ENCODE measurements at places on chromosomes 7 and 10.
A peak's percentile ranks its signal among the peaks of the same experiment; 100 is the strongest.

- no peak for DNase-seq
Observed at GRCh38 chr10:13942035-13942434, 355.3 kb downstream of the PRPF18 start.

- DNase-seq: no peak
Observed at GRCh38 chr7:128740996-128741395, 1.8 kb downstream of the CALU start.

DNA sequence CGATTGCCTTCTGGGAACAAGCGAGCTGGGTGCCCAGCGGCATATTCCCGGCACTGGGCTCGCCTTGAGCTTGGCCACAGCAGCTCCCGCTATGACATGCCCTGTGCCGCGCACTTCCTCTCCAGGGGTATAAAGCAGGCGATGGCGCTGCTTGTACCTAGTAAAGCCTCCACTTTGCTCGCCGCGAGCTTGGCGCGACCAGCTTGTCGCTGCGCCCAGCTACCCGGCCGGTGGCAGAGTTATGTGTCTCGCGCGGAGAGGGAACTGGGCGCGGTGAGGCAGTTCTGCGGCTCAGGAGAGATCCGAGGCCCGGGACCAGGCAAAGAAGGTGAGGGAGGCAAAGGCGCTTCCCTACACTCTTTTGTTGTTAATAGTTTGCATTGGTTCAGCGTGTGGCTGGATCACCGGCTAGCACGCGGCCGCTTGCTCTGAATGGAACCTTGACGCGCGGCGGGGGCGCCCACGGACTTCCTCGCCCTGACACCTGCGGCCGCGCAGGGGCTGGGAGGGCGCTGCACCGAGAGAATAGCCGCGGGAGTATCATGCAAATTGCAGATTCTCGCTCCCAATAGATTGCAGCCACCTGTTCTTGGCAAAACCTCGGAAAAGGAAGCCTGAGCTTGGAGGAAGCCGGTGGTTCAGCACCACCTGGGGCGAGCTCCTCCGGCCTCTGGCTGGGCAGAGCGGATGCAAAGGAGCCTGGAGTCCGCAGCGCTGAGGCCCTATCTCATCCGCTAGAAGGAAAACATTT lies 3.0 kb upstream of the BUB3 start:
- DNase-seq: no peak

DNA sequence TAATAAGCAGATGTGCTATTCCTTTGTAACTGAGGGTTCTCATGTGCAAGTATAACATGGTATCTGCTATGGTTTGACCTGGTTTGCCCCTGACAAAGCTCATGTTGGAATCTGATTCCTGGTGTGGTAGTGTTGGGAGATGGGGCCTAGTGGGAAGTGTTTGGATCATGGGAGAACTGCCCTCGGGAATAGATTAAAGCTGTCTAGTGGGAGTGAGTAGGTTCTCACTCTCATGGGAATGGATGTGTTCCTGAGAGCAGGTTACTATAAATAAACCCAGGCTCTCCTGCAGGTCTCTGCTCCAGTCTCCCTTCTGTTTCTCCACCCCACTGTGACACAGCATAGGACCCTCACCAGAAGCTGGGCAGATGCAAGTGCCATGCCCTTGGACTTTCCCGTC lies 97.7 kb downstream of the ATE1 start:
- no peak for DNase-seq

DNA sequence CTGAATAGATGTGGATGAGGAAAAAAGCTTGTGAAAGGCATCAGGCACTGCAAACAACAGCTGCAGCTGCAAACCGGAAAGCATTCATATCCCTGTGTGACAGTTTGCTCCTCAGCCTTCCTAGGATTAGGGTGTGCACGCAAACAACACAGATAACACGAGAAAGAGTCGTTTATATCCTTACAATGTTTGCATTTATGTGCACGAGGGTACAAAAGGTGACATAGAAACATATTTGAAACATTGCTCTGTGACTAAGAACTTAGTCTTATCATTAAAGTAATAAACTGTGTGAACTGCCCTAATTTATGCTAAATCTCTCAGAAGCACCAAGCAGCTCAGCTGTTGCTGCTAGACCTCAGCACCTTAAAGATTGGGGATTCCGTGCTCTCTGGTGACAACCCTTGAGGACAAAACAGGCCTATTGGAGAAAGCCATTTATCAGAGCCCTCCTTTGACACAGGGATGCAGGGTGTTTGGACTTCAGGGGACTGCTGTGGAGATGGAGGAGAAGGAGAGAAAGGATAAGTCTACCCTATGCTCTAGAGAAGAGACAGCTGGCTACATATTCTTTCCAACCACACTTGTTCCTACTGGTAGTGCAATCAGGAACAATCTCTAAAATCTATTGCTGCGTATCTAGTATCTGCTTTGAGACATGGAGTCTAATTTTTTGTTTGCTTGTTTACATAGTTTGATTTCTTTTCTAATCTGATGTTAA lies 176.2 kb downstream of the GNAT3 start:
- no peak for DNase-seq

DNA sequence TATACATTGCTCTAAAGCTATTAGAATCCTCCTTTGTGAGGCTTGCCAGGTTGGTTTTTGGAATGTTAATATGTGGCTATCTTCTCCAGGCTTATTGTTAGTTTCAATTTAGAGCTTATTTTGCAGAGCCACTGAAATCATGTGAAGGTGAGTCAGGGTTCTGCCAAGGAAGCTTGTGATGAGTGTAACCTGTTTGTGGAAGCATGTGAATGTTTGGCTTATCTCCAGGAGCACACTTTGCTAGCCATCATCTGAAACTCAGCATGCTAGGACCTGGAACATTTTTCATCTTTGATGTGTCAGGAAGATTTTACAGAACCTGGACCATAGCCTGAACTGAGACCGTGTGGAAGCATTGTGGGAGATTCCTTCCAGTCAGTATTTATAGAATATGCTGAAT lies 197.3 kb downstream of the PPP1R9A start:
- peak; percentile 78 for DNase-seq

DNA sequence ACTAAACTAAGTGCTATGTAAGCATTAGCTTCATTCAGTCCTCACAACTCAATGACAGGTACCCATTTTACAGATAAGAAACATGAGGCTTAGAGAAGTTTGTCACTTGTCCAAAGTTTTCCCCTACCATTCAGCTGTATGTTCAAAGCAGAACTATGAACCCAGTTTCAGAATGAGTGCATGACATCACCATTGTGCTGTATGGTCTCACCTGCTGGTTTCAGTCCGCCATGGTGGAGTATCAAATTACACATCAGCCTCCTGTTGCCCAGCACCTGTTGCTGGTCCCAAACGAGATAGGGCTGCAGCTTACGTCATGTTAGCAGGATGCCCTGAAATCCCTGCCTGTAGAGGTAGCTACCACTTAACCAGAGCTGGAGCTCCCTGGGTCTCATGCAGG lies 95.0 kb downstream of the DYNC1I1 start:
- DNase-seq: no peak
